ENCODE measurements at places on chromosomes 7 and 10.

GRCh38 chr10:62815381-62816075 is 638 bp downstream of the EGR2 start:
- DNase-seq: peak; percentile 23

DNA sequence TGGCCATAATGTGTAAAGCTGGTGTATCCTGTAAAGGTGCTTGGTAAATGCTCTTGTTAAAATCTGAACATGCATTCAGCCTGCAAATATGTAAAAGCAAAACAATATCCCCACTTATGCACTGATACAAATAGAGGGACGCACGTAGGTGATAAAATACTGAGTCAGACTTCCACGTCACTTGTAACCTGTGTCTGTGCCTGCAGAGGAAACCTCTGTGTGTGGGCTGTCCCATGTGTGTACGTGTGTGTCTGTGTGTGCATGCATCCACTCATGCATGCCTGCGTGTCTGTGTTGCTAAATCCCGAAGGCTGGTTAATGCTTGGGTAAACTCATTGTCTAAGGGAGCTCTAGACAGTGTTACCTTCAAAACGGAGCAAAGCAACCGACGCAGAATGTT is 68.9 kb downstream of the KLF6 start:
- DNase-seq: no peak

- DNase-seq: no peak
Measured at GRCh38 chr7:116544487-116544886, 19.7 kb downstream of the CAV1 start.

DNA sequence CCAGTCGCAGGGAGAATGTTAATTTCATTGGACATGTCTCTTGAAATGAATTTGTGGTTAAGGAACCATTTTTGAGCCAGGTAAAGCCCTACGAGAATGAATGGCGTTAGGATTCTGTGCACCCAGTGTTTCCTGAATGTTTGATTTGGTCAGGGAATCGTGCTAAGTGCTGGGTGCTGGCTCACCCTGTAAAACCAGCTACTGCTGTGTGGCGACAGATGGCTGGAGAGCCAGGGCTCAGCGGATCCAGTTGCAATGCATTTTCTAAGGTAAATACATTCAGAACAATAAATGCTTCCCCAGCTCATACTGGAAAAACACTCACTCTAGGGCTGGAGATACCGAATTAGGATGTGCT is 355.5 kb downstream of the GLRX3 start:
- DNase-seq: no peak
